ENCODE measurements at places on chromosomes 6 and 20.

- DNase-seq, result no peak
These were observed 2.8 kb upstream of the MAS1L start for GRCh38 chr6:29490552-29490951.

DNA sequence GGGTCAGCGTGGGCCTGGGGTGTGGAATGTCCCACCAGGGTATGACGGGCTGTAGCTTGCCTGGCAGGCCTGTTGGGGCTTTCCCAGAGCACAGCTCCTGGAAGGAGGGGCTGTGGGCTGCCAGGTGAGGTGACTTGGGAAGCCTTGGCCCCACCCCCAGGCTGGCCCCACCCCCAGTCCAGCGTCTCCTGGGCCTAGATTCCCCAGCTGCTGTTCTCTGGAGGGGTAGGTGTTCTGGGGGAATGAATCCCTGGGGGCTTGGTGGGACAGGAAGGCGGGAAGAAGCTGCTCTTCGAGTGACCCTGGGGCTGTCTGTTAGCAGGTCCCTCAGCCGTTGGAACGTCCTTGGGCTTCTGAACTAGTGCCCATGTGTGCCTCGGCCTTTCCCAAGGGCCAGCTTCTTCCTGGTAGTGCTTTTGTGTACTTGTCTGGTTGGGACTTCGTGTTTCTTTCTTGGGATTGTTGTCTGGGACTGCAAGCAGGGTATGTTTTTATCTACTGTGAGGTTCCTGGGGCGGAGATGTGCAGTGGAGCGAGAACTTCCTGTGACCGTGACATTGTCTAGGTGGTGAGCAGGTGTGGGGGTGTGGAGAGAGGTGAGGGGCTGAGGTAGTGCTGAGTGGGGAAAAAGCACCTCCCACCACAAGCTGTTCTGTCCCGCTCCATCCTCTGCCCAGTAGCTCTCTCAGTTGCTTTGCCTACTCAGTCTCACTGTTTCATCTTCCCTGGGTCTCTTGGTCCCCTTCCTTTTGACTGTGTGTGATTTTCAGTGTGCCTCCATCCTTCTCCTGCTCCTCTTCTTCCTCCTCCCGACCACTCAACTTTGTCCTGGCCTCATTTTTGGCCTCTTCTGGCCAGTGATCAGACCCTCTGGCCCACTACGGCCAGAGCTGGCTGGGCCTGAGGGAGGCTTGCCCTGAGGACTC lies 1.3 kb upstream of the DDR1 start:
- DNase-seq, result peak; percentile 90

GRCh38 chr6:137357263-137357947 lies 136.8 kb downstream of the OLIG3 start:
- no peak for DNase-seq

DNA sequence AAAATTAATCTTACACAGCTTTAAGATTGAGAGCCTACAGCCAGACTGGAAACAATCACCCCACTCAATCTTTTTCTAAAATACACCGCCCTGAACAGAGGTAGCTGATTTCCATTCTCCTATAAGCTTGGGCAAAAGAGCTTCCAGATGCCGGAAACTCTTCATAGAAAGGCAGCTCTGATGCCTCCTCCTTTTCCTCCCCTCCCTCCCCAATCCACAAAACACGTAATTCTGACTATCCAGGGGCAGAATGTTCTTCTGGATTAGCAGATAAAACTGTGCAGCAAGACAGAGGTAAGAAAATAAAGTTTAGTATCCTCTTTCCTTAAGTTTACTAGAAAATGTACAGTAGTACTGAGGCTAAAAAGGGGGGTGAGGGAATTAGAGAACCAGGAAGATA lies 15.8 kb downstream of the ADNP start:
- no peak for DNase-seq

- DNase-seq, result no peak
These were observed 53.3 kb upstream of the DACT2 start for GRCh38 chr6:168372889-168373288.

GRCh38 chr20:48847498-48848205 lies 19.9 kb upstream of the PREX1 start:
- no peak for DNase-seq

DNA sequence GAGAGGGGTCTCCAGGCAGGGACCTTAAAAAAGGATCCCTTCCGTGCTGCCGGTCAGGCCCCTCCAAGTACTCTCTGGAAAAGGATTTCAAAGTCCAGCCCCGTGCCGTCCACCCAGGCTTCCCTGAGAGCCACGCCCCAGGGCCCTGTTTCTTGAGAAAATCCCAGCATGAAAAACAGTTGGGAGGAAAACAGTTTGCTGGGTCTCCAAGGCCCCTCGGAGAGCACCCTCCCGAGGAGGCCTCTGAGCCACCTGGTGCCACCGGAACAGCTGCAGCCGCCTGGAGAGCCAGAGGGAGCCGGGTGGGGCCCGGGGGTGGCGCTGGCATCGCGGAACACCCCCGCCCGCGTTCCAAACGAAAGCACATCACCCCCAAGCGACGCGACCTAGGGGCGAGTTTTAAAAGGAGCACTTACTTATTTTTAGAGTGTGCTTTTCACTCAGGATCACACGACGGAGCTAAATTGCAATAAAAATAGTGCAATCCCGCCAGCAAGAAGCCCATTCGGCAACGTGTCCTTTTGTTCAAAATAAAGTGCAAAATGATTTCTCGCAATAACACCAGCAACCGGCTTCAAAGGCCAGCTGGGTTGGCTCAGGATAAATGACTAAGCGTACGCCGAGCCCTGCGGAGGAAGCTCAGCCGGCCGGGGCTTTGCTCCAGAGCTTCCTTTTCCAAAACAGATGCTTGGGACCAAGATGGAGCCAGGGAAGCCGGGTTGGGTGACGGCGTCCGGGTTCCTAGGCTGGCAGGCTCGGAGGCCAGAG lies 64.2 kb downstream of the YTHDF1 start:
- DNase-seq, result no peak

DNA sequence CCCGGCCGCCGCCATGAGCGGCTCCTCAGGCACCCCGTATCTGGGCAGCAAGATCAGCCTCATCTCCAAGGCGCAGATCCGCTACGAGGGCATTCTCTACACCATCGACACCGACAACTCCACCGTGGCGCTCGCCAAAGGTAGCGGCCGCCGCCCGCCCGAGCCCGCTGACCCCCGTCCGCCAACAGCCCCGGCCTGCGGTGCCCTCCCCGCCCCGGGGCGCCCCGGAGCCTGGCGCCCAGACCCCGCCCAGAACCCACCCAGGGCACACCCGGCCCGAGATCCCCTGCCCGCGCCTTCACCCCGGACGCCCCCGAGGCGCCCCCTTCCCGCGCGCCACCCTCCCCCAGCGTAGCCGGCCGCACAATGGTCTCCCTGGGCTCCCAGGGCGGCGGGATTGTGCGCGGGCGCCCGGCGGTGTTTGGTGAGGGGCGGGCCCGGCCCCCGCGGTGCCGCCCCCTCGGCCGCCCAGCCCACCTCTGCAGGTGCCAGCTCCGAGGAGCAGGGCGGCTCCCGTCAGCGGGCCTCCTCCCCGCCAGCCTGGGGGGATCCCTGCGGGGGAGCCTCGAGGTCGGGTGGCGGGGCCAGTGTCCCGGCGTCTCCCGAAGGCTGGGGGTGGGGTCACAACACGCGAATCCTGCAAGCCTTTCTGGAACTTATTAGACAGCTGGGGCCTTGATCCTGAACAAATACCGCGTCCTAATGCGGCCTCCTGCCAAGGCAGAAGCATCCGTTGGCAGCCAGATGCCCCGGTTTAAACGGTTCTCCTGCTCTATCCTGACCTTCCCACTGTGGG lies 577 bp downstream of the LSM14B start:
- DNase-seq, result peak; percentile 74

GRCh38 chr6:110768057-110768456 lies 47.2 kb downstream of the CDK19 start:
- no peak for DNase-seq

GRCh38 chr6:20943040-20943627 lies 408.9 kb downstream of the CDKAL1 start:
- DNase-seq, result no peak

Measured in T47D (cell line).